ENCODE measurements at places on chromosomes 6 and 20.
A peak's percentile ranks its signal among the peaks of the same experiment; 100 is the strongest.

DNA sequence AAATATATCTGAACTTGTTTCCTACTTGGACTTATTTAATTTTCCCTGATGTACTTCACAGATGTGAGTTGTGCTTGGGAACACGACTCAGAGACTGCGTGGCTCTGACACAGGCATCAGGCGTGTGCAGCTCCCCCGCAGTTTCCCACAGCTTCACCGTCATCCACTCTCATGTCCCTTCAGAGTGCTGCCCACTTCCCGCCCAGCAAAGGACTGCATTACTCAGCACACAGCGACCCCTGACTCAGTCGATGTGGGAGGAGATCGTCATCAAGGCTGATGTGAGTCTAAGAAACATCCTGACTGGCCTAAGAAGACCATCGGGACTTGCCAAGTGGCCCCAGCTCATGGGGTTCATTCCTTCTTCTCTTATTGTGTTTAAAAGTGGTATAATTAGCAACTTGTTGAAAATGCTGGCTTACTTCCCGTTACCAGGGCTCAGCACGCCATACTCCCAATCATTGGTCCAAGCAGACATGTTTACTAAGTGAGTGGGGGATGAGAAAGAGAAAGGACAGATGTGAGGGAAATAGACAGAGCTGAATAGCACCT is 539.4 kb upstream of the JARID2 start:
- DNase-seq = peak; percentile 50

DNA sequence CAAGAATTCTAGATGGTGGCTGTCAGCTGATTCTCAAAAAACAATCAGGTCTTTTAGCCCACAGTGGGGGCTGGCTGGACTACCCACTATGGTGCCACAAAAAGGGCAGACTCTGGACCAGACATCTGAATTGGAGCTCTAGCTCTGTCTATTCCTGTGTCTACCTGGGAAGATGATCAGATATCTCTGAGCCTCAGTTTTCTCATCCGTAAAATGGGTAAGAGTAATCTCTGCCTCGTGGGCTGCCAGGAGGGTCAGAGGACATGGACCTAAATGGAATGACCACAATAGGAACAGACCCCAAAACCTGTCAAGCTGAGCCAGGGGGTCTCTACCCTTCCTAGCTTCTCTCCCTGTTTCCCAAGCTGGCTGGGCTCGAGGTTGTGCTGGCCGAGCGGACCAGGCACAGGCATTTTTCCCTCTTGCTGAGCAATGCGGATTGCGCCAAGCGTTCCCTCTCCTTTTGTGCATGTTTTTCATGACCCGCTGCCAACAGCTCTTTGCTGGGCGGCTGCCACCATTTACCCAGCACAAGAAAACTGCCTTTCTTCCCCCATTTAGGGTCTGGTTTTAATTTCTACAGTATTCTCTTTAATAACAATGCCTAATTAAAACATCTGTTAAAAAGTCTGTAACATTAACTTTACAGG is 74.7 kb upstream of the MAFB start:
- no peak for DNase-seq

GRCh38 chr6:157346373-157346772 is 23.1 kb upstream of the TMEM242 start:
- DNase-seq = no peak

DNA sequence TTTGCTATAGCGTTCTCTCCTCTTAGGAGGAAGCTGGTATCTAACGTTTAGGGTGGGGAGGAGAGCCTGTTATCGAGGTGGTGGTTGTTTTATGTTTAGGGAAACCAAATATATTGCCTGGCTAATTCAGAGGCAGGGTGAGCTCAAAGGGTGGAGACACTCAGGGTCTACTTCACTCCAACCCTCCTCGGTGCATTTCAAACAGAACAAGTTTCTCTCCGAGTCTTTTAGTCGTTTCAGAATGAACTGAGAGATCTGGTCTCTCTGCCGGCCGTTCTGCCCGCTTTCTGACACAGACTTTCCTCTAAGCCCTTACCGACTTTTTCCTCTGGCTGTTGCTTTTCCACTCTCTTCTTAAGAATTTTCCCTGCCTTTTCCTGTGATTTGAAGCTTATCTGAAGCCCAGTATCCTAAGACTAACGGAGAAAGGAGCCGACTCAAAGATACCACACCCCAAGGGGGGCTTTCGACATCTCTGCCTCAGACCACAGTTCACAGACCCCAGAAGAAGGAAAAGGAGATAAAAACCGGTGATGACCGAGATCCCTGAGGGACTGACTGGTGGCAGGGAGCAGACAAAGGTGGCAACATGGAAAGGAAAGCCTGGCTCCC is 865 bp downstream of the STK38 start:
- DNase-seq = no peak

- no peak for DNase-seq
Measured at GRCh38 chr20:4885877-4886276, 115.4 kb downstream of the SLC23A2 start.

DNA sequence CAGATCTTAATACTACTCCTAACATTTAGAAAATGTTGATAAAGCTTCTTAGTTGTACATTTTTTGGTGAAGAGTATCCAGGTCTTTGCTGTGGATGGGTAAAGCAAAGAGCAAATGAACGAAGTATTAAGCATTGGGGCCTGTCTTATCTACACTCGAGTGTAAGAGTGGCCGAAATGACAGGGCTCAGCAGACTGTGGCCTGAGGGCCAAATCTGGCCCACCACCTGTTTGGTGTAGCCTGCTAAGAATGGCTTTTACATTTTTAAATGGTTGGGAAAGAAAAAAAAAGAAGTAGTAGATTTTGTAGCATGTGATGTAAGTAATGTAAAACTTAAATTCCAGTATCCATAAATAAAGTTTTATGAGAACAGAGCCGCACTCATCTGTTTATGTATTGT is 19.4 kb upstream of the MAPK13 start:
- DNase-seq = no peak

DNA sequence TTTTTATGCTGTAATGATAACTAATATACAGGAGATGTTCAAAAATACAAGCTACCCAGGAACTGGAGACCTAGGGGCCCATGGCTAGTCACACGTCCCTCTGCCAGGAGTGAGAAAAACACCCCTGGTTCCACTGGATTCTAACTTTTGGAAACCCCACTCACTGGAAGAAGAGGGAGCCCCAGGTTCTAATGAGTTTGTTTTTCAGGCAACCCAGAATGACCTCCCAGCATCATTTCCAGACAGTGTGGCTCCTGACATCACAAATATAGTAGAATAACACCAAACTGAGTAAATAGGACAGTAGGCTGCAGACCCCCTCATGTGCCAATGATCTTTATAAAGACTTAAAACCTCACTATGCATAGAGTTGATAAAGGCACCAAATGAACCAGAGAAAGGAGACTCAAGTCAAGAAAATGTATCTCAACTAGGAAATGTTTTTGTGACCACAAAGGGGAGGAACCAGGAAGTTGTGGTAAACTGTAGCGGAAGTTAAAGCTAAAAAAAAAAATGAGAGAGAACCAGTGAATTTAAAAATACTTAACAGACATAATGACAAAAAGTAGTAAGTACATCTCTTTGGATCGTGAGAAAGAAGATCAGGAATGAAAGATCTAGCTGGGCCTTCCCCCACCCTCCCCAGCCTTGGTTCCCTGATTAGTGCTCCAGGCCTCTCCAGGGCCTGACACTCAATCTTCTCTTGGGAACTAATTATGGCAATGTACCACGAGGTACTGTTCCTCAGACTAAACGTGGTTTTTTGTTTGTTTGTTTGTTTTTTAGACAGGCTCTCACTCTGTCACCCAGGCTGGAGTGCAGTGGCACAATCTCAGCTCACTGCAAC is 19.8 kb downstream of the HLA-E start:
- no peak for DNase-seq

DNA sequence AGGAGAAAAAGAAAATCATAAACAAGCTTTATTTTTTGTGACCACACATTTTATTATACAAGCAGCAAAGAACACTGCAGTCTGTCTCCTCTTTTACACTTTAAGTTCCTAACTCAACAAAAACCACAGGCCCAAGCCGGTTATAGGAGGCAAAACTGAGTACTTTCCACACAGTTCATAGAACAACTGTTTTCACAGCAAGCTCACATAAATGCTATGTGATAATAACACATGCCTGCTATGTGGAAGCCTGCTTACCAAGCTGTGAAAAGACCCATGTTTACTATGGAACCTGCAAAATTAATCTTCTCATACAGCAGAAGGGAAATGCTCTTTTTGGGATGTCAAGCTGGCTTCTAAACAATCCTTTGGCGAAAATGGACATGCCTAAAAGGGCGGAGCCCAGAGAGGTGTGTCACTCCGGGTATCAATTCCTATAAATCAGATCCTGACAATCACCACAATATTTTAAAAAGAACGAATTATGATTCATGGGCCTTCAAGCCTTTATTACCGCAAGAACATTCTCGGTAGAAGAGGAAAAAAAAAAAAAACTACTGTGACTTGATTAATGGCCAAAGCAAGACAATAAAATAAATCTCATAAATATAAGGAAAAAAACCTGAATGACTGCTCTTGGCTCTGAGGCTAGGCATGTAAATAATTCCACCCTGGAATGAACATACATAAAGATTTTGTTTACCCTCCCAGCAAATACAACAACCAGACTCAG is 2.6 kb downstream of the TRERF1 start:
- no peak for DNase-seq

DNA sequence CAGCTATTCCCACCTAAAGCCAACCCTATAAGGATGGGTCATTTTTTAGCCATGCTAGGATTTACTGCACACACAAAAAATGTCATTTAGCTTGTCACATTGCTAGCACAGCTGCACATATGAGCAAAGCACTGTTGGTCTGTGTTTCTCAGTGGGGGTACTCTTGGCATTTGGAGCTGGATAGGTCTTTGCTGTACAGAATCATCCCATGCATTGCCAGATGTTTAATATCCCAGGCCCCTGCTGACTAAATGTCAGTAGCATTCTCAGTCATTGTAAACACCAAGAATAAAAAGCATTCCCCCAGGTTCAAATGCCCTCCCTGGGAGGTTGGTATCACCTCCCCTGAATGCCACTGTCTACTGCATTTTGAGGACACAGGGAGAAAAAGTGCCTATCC is 14.6 kb upstream of the LTV1 start:
- no peak for DNase-seq

DNA sequence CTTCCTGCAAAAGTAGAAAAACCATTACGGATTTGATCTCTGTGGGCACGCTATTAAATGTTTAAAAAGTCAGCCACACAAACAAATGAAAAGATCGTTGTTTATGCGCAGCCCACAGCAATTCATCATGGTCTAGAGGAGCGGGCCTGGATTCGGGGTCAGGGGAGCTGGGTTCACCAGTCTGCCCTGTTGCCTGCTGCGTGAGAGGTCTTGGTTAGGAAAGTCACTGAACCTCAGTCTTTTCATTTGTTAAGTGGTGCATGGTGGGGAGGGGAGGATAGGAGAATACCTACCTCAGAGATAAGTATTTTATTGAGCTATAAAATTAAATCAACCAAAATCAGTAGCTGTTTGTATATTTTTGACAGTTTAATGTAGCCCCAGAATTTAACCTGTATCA is 47.3 kb upstream of the FYN start:
- no peak for DNase-seq

DNA sequence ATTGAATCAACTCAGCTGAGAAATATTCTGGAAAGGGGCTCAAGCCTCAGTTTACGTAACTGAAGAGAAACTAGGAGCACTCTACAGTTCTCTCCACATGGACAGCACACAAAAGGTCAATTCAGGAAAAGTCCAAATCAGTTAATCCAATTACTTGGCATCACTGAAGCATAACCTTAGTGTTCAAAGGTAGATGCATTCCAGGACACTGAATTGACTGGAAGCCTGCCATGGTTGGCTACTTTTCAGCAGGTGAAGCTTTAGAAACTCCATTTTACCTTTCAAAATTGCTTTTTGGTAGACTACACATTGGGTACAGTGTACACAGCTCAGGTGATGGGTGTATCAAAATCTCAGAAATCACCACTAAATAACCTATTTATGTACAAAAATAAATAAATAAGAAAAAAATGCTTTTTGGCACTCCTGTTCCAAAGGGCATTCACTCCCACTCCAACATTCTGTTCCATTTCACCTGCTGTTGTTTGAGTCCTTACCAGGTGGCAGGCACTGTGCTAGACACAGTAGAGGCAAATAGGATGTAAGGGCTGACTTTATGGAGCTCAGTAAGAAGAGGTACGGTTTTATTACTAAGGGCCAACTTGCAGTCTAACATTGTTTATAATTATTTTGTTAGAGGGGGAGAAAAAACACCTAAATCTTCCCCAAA is 153.4 kb downstream of the FAXC start:
- DNase-seq = no peak

DNA sequence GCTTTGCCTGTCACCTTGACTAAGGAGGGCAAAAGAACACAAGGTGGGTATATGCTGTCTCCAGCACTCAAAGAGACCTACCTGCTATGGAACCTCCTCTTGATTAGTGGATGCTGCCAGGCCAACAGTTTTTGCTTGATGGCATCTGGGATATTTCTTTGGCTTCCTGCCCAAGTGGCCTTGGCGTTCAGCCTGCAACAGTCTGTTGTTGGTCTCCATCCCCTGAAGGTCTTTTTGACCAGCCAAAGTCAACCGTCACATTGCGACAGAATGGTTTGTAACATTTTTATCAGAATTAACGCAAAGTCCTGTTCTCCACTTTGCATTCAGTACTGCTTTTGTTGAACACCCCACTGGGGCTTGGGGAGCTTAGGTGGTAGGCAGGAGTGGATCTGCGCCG is 37.1 kb downstream of the SERPINB1 start:
- no peak for DNase-seq
